Fibroblast of the aortic adventitia (primary cell): ENCODE measurements at places on chromosomes 2 and 18. TPM values are rescaled to one million over a fixed set of nuclear protein-coding genes. Genes with fewer than 3 reads are reported as not detected.

The DSG1 gene
- not detected in 2 replicates for total RNA-seq

The IRS1 gene
- total RNA-seq = 8.2 and 29.7 TPM in 2 replicates

The SPATA3 gene
- not detected in 2 replicates for total RNA-seq

The CTAGE1 gene
- not detected in 2 replicates for total RNA-seq

The LPIN1 gene
- total RNA-seq = 50.4 and 157 TPM in 2 replicates

The GNLY gene
- not detected in 2 replicates for total RNA-seq

The CCDC121 gene
- 3.6 and 7.0 TPM in 2 replicates for total RNA-seq

The RGPD3 gene
- 0.41 and 0.45 TPM in 2 replicates for total RNA-seq

The PSMA8 gene
- not detected in 2 replicates for total RNA-seq

The FOXD4L1 gene
- total RNA-seq = 0.09 and 0.16 TPM in 2 replicates

The ERBB4 gene
- 0.16 and 5.8 TPM in 2 replicates for total RNA-seq

The CRACDL gene
- total RNA-seq = not detected in 2 replicates

The DYNAP gene
- not detected in 2 replicates for total RNA-seq

The GPR45 gene
- total RNA-seq = not detected in 2 replicates

The EML6 gene
- total RNA-seq = 0.49 and 2.8 TPM in 2 replicates

The SLC38A11 gene
- total RNA-seq = 0.45 TPM in 1 of 2 replicates, not detected in the other

The TMEM169 gene
- total RNA-seq = 0.36 TPM in 1 of 2 replicates, not detected in the other

The SOCS6 gene
- total RNA-seq = 26.2 and 36.7 TPM in 2 replicates

The GPR39 gene
- total RNA-seq = 0.41 and 12.7 TPM in 2 replicates

The ASIC4 gene
- total RNA-seq = not detected in 2 replicates

The CHAC2 gene
- 0.57 and 9.7 TPM in 2 replicates for total RNA-seq

The RIT2 gene
- total RNA-seq = not detected in 2 replicates

The HOXD8 gene
- total RNA-seq = 0.45 and 0.49 TPM in 2 replicates

The STON1 gene
- total RNA-seq = 24.6 and 79.9 TPM in 2 replicates

The FSIP2 gene
- 0.98 and 1.6 TPM in 2 replicates for total RNA-seq

The TRAF3IP1 gene
- total RNA-seq = 8.4 and 15.9 TPM in 2 replicates

The TBC1D8 gene
- total RNA-seq = 12.4 and 21.3 TPM in 2 replicates

The COL4A3 gene
- 0.08 and 1.3 TPM in 2 replicates for total RNA-seq

The RRM2 gene
- total RNA-seq = 3.3 and 91.4 TPM in 2 replicates

The GAD1 gene
- not detected in 2 replicates for total RNA-seq

The TGFA gene
- total RNA-seq = not detected in 2 replicates
